ENCODE measurements at places on chromosomes 7 and 10.

DNA sequence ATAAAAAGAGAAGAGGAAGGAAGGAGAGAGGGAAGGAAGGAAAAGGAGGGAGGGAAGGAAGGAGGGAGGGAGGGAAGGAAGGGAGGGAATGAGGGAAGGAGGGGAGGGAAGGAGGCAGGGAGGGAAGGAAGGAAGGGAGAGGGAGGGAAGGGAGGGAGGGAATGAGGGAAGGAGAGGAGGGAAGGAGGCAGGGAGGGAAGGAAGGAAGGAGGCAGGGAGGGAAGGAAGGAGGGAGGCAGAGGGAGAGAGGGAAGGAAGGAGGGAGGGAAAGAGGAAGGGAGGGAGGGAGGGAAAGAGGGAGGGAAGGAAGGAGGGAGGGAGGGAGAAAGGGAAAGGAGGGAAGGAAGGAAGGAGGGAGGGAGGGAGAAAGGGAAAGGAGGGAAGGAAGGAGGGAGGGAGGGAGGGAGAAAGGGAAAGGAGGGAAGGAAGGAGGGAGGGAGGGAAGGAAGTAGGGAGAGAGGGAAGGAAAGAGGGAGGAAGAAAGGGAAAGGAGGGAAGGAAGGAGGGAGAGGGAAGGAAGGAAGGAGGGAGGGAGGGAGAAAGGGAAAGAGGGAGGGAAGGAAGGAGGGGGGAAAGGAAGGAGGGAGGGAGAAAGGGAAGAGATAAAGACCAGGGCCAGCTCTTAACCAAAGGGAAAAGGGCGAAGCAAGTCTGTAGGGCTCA is 5.7 kb upstream of the LAT2 start:
- DNase-seq = no peak

GRCh38 chr10:15879058-15879457 is 18.8 kb upstream of the MINDY3 start:
- DNase-seq = peak; percentile 24

GRCh38 chr7:111012799-111013675 is 77.9 kb upstream of the LRRN3 start:
- DNase-seq = no peak

DNA sequence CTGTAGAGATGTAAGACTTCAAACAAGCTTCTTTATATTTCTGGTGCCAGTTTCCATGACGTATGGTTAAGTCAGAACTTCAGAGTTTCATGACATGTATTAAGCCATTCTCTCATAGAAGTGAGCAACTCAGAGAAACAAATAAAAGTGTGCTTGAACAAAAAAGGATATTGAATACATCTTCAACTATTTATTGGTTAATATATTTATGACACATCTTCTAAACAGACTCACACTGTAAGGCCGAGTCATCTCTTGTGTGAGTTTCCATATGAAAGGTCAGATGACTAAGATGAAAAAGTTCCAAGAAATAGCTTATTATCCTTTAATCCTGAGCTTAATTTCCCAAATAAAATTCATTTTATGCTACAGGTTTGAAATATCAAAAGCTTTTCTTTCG is 105.5 kb upstream of the CSTF2T start:
- DNase-seq = no peak

DNA sequence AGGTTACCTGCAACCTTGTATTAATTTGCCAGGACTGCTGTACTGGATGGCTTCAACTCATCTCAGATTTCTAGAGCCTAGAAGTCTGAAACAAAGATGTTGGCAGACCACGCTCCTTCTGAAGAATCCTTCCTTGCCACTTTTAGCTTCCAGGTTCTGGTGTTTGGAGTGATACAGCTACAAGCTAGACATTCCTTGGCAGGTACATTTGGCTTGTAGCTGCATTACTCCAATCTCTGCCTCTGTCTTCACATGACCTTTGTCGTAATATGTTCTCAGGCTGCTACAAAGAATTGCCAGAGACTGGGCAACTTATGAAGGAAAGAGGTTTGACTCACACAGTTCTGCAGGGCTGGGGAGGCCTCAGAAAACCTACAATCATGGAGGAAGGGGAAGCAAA is 146.3 kb downstream of the GALNT17 start:
- no peak for DNase-seq

- no peak for DNase-seq
Measured at GRCh38 chr10:111974325-111974724, 209.2 kb downstream of the GPAM start.

DNA sequence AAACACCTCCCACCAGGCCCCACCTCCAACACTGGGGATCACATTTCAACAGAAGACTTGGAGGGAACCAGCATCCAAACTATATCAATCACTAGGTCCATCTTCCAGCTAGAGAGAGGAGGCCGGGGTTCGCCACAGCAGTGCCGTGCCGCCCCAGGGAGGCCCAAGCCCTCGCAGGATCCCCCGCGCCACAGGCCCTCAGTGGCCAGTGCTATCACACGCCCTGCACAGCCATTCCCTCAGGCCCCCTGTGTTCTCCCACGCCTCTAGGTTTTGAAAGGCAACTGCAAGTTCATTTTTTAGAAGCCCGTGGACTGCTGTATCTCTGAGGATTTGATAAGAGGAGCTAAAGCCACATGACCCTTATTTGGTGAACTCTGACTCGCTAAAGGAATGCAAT is 136.4 kb downstream of the OAT start:
- DNase-seq = no peak

GRCh38 chr10:51029172-51029641 is 45.1 kb upstream of the PRKG1 start:
- DNase-seq = no peak

DNA sequence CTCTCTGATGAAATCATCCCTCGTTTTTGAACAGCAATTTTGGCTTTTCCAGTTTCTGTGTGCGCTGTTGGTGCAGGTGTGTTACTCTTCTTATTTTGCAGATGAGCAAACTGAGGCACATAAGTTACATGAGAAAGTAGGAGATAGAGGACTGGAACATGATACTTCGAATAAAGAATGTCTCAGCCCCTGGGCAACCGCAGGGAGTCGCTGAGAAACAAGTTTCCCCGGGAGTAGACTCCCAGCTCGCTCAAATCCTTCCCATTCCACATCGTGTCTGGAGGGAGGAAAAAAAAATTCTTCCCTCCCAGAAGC is 18.0 kb downstream of the MXI1 start:
- DNase-seq = no peak

DNA sequence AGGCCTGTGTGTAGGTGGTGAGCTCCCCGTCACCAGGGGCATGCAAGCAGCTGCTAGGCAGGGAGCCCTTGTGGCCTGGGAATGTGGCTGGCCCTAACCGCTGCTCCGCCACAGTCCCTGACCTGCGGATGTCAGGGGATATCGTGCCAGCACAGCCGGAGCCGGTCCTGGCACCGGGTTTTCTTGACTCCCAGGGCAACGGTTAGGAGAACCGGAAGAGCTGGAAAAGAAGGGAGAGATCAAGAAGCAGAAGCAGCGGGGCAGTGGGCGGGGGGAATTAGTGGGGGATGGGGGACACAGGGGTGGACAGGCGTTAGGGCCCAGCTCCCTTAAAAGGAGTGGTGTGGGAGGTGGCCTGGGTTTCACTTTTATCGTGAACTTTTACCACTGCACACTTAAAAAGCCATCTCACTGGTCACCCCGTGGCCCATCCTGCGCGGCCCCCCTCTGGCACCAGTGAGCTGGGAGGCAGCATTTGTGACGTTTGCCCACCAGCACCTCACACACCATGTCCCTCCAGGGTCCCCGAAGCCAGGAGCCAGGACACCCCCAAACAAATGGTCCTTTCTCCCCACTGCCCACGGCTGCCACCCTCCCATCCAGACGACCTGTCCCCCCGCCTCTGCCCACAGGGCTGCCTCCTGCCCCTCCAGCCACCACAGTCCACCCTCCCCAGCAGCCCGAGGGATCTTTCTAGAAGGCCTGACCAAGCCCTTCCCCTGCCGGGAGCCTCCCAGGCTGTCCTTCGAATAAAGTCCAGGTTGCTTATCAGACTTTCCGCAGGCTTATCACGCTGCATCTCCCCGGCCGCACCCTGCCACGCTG is 1.8 kb upstream of the MICALL2 start:
- DNase-seq = no peak

DNA sequence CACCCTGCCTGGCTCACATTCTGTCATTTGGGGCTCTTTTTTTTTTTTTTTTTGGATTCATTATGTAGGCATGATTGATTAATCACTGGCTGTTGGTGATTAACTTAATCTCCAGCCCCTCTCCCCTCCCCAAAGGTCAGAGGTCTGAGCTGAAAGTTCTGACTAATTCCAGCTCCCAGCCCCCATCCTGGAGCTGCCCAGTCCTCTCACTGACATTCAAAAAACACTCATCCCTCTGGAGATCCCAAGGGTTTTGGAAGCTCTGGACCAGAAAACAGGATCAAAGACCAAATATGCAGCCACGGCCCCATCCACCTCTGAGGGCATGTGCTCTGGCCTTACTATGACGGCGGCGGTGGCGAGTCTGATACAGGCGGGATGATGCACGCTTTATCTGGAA is 53.8 kb downstream of the RBM17 start:
- no peak for DNase-seq

DNA sequence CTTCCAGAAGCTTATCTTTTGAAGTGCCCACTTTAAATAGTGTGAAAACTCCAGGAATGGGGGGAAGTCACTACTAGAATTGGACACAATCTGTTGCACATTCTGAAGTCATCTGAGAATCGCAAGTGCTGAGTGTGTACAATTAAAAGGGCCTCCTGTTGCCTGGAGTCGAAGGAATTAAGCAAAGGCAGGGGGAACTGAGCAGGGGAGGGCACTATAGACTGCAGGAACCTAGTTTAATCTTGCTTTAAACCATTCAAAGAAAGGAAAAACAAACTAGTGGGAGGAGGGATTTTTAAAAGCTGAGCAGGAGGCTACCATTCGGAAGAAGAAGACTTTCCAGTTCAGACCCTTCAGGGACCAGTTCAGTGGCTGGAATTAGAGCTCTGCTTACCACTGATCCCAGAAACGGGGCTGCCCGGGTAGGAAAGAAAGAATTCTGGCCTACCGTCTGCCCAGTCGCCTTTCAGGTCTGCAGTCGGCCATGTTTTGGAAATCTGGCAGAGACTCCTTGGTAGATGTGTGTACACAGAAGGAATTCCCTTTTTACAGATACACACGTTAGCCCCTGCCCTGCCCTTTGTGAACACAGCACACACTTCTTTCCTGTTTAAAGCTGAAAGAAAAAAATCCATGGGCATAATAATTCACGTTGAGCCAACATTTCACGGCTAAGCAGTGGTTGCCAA is 610.6 kb upstream of the FOXK1 start:
- DNase-seq = no peak

DNA sequence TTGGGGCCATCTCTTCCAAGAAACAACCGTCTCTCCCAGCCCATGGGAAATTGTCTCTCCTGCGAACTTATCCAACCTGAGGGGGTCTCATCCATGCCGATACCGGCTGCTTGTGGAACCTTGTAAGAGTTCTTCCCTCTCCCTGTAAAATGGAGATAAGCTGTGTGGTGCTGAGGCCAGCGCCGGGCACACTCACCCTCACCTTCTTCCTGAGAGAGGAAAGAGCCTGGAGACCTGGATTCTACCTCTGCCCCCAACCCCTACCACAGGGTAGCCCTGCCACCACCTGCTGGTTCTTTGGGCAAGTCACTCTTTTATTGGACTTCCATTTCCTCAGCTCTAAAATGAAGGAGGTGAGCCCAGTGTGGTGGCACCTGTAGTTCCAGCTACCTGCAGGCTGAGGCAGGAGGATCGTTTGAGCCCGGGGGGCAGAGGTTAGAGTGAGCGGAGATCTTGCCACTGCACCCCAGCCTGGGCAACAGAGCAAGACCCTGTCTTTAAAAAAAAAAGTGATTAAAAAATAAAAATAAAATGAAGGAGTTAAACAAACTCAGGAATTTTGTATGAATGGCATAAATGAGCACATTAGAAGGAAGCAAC is 38.4 kb upstream of the PSAP start:
- DNase-seq = no peak

- DNase-seq = no peak
Measured at GRCh38 chr10:34179280-34179679, 635.8 kb downstream of the PARD3 start.

DNA sequence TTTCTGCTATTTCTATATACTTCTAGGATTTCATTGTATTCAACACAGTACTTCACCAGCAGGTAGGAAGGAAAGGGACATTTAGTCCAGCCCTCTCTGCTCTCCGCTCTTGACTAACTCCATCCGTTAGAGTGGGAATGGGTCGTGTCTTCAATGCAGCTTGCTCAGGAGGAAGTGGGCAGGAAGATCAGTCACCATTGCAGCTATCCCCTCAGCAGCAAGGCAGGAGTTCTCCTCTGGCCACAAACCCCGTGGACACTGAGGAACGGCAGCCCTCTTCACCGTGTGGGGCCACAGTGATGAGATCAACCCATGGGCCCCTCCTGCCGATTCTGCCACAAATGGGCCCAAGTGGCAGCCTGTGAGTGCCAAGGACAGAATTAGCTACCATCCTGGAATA is 30.2 kb upstream of the IKZF1 start:
- DNase-seq = no peak

GRCh38 chr7:23542752-23543151 is 11.0 kb upstream of the TRA2A start:
- no peak for DNase-seq

GRCh38 chr10:12387561-12388210 is 38.3 kb downstream of the CAMK1D start:
- DNase-seq = no peak

GRCh38 chr7:47956220-47956619 is 8.0 kb upstream of the PKD1L1 start:
- DNase-seq = no peak

GRCh38 chr7:91264046-91264923 is at the start of gene FZD1:
TSS of gene FZD1 (plus strand) at chr7:91264433. CDS start at chr7:91264881, 448 bp downstream.
- peak; percentile 94 for DNase-seq

DNA sequence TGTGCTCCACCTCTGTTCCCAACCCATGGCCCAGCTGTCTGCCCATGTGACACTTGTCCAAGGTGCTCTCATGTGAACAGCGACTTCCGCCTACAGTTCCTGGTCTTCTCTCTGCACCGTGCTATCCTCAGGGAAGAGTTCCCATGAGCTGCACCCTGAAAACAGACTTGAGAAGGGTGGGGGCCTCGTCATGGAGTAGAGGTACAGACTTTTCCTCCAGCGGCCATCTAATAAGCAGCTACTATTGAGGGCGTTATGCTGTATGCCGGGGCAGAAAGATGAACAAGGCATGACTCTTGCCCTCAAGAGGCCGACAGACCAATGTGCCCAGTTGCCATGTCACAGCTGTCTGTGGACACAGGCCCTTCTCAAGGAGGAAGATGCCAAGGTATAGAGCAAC is 25.4 kb upstream of the LYZL1 start:
- no peak for DNase-seq

Measured in smooth muscle cell of the brain vasculature (primary cell).